Activated T-helper 1 cell treated with anti-CD3 and anti-CD28 coated beads, Interleukin-2, amount 50 U/mL, for 16 hours (primary cell): ENCODE measurements at places on chromosomes 4 and X.

GRCh38 chrX:12747433-12747832, 43.8 kb upstream of the PRPS2 start:
- no peak for DNase-seq

- DNase-seq, result no peak
These were observed 20.7 kb upstream of the SLC25A31 start for GRCh38 chr4:127709456-127709855.

GRCh38 chrX:71534773-71535544, 2.1 kb downstream of the OGT start:
- DNase-seq, result no peak

DNA sequence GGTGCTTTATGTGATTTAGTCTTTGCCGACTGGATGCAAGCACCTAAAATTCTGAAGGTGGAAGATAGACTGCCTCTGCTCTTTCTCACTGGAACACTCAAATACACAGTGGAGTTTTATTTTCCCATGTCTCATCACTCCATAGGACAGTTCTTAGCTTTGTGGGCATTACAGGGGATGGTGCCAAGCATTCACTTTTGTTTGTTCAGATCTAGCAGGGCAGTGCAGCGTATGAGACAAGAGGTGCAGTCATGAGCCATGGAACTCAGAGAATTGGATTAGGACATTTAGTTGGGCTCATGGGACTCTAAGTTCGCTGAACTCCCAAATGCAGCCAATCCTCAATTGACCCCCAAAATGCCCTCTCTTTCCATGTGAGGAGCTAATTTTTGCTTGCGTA, 1136.9 kb upstream of the PRKX start:
- no peak for DNase-seq

- no peak for DNase-seq
These were observed 93.6 kb upstream of the PTPN13 start for GRCh38 chr4:86500527-86500926.

- DNase-seq, result no peak
These were observed 15.6 kb upstream of the IBSP start for GRCh38 chr4:87783781-87784180.

DNA sequence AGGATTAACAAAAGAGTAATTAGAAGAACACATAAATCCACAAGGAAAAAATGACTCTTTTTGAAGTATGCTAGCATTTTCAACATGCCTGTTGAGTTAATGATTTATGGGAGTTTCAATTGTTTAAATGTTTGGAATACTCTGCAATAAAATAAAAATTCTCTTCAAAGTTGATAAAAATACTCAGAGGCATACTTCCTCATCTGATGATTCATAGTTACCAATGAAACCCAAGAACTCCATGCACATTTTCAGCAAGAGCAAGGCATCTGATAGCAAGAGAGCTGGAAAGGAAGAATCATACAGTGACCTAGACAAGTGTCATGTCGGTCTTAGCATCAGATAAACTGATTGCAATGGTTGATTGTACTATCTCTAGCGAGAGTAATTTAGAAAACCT, 443.7 kb upstream of the ATOH1 start:
- DNase-seq, result no peak

- no peak for DNase-seq
These were observed 136.2 kb downstream of the SMIM20 start for GRCh38 chr4:26050212-26050643.

- DNase-seq, result peak; percentile 20
These were observed 177.9 kb downstream of the AFAP1 start for GRCh38 chr4:7761720-7762119.

DNA sequence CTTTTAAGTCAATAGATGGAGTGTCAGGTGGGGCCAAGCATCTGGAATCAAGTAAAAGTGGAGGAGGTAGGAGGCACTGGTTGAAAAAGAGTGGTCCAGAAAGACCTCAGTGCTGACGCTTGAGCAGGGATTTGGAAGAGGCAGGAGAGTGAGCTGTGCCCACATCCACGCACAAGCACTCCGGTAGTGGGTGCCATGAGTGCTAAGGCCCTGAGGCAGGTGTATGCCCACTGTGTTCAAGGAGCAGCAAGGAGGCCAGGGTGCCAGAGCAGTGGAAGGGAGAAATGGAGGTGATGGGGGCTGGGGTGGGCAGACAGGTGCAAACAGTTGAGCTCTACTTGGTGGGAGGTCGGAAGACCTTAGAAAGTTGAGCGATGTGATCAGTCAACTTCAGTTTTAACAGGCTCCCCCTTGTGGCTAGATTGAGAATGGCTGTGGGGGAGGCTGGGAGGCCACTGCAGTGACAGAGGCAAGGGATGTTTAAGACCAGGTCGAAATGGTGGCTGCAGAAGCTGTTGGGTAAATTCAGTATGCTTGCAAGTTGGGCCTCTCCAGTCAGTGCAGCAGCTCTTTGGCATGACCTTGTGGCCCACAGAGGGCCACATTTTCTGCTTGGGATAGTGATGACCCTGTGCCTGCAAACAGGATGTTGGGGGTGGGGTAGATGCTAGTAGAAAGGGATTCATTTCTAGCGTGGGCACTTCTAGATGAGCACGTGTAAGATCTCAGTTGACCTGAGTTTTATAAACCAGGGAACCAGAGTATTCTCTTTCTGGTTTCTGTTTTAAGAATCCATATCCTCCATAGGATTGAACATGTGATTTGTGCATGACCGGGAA, 12.7 kb downstream of the TKTL1 start:
- DNase-seq, result peak; percentile 61

- no peak for DNase-seq
These were observed 16.5 kb downstream of the UTP3 start for GRCh38 chr4:70704931-70705182.

GRCh38 chr4:180234730-180235129, 2008.5 kb upstream of the TENM3 start:
- no peak for DNase-seq

GRCh38 chr4:177511611-177512010, 69.4 kb upstream of the AGA start:
- DNase-seq, result no peak

DNA sequence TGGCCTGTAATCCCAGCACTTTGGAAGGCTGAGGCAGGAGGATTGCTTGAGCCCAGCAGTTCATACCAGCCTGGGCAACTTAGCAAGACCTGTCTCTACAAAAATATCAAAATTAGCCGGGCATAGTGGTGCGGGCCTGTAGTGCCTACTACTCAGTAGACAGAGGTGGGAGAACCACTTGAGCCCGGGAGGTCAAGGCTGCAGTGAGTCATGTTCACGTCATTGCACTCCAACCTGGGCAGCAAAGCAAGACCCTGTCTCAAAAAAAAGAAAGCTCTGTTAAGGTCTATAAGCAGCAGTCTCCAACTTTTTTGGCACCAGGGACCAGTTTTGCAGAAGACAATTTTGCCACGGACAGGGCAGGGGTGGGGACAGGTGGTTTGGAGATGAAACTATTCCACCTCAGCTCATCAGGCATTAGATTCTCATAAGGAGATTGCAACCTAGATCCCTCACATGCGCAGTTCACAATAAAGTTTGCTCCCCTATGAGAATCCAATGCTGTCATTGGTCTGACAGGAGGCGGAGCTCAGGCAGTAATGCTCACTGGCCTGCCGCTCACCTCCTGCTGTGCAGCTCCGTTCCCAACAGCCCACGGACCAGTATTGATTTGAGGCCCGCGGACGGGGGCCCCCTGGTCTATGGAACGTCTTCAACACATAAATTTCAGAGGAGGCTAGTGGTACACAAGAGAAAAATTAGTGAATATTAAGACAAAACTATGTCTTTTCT, 67.9 kb downstream of the KLHL8 start:
- DNase-seq, result no peak

DNA sequence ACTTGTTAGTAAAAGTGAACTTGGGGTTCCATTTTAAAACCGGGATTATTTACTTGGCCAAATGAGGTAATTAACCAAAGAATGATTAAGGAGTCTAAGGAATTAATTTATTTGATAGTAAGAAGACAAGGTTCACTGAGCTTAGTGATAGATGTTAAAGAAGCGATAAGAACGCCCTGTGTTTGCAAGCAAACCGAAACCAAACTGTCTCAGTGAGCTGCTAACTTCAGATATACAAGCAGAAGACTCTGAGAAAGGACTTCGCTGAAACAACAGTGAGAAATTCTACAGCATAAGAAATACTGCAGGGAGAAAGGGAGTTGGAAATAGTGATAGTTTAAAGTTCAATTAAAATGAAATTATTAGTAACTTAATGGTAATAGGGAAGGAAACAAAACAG, 37.6 kb upstream of the SHISA3 start:
- DNase-seq, result no peak

DNA sequence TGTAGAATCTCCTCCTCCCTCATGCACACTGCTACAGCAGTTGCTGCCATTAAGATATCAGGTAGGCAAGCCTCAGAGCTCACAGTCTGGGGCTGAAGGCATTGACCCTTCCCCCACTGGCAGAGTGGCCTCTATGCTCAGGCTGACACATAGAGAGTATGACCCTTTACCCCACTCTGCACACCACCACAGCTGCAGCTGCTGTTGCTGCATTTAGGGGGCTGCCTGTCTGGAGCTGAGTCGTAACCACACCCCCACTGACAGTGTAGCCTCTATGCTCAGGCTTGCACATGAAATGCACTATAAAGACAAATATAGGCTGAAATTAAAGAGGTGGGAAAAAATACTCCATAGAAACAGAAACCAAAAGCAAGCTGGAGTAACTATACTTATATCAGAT, 289.3 kb upstream of the PABPC4L start:
- no peak for DNase-seq

- no peak for DNase-seq
These were observed 24.9 kb upstream of the SULT1B1 start for GRCh38 chr4:69785211-69785831.

GRCh38 chrX:17788956-17789562, 51.8 kb downstream of the SCML1 start:
- no peak for DNase-seq

DNA sequence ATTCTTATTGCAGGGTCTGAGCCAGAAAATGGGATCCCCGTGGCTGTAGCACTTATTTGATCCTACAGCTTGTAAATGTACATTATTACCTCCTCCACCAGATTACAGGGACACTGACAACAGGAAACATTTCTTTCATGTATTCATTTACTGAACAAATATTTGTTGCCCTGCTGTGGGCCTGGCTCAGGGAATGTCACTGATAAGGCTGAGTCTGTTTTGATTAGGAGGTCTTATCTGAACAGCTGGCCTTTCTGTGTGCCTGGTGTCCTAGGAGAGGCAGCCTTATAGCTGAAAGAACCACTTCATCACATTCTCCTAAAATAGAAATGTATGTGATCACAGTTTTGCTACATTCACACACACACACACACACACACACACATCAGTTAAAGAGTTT, 45.5 kb upstream of the PROM1 start:
- no peak for DNase-seq

DNA sequence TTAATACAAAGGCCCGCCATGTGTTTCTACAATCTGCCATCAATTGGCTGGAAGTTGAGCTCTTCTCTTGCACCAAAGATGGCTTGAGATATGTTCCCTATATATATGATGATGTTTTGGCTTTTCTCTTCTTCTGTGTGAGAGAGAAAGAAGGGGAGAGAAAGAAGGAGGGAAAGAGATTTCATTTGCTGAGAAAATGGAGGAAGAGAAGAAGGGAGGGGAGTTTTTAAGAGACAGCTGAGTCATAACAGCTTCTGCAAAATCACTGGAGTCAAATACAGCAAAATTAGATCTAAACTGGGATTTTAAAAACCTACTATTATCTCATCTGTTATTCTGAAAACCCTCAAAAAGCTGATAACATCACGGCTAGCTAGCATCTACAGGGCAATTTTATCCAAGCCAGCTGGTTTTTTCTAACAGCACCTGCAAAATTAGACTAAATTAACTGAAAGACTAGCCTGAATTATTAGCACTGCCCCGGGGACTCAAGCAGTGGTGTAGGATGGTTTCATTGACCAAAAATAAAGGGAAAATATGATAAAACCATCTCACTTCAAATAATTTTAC, 647.6 kb upstream of the ACTRT1 start:
- no peak for DNase-seq

DNA sequence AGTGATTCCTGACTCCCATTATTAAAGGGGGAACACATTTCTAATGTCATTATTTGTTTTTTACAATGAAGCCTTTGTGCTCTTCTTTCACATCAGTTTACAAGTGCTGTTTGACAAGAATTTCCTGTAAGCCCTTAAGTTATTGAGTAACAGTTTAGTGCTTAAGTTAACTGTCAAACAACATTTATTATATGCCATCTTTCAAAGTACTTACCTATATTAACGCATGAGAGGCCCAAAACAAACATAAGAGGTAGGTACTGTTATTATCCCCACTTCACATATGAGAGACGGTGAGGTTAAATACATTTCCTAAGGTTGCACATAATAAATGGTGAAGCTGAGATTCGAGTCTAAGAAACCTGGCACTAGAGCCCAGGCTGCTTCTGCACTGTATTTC, 56.0 kb upstream of the MAGED1 start:
- DNase-seq, result no peak

DNA sequence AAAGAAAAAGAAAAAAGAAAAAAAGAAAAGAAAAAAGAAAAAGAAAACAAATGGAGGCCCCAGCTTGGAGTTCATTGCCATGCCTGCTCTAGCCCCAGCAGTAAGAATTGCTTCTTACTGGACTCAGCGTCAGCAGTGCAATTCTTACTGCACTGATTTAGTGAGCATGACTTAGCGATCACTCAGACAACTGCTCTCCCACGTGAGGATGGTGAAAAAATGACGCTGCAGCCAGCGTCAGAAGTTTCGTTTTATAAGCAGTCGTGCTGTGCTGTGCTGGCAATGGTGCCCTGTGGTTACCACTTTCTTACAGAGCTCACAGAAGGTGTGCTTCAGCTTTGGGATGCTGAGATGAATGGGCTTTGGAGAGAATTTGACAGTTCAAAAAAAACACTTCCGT, 68.3 kb upstream of the DDX3X start:
- no peak for DNase-seq

DNA sequence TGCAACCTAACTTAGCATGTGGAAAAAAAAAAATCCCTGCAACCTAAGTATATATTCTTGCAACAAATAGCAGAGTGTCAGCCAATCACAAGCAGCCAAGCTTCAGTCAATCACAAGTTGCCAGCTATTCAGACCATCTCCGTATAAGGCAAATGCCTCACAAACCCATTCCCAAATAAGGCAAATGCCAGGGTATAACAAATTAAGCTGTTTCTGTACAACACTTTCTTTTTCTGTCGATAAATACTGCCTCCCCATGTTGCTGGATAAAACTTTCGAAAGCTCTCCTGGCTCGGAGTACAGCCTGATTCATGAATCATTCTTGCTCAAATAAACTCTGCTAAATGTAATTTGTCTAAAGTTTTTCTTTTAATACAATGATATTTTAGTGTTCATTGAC, 460.7 kb upstream of the SMIM31 start:
- DNase-seq, result no peak

- DNase-seq, result no peak
These were observed 24.7 kb downstream of the CYP2U1 start for GRCh38 chr4:107956011-107956410.

DNA sequence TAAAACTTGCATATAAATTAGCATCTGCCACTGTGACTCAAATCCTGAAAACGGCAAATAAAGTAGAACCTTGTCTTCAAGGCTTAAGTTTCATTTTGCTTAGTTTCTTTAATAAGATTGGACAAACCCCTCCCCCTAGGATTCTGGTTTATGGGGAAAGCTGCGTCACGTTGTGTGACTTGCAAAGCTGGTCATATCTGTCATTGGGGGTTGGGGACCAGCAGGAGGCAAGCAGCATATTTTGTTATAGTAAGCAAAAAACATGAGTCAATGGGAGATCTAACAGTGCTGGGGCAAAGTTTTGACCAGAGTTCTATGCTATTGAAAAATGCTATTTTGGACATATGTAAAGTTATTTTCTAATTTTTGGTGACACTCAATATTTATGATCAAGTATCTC, 407.3 kb downstream of the PCDH18 start:
- DNase-seq, result no peak
